Smooth muscle cell of the pulmonary artery (primary cell): ENCODE measurements at places on chromosomes 13 and 19. TPM values are rescaled to one million over a fixed set of nuclear protein-coding genes. Genes with fewer than 3 reads are reported as not detected.

TIMM44 gene
- 24.8 and 36.8 TPM in 2 replicates for total RNA-seq

LINGO3 gene
- not detected in 2 replicates for total RNA-seq

ZNF729 gene
- total RNA-seq, result not detected in 2 replicates

SYT3 gene
- total RNA-seq, result 0.20 TPM in 2 replicates

OLFM4 gene
- total RNA-seq, result 0.20 TPM in 1 of 2 replicates, not detected in the other

PALM gene
- 5.2 and 18.2 TPM in 2 replicates for total RNA-seq

CLEC11A gene
- total RNA-seq, result 69.0 and 84.0 TPM in 2 replicates

F10 gene
- 11.8 and 25.5 TPM in 2 replicates for total RNA-seq

CEACAM6 gene
- total RNA-seq, result not detected in 2 replicates

KIR3DL1 gene
- not detected in 2 replicates for total RNA-seq
